ENCODE measurements at places on chromosomes 6 and 20.

DNA sequence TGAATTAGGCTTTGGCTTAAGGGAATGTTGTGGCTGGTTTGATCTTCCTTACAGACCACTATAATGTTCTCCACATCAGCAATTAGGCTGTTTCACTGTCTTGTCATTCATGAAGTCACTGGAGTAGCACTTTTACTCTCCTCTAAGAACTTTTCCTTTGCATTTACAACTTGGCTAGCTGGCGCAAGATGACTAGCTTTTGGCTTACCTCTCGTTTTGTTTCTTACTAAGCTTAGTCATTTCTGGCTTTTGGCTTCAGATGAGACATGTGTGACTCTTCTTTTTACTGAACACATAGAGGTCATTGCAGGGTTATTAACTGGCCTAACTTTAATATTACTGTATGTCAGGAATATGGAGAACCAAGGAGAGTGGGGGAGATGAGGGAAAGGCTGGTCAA is 143.2 kb downstream of the PTCHD4 start:
- DNase-seq, result no peak

DNA sequence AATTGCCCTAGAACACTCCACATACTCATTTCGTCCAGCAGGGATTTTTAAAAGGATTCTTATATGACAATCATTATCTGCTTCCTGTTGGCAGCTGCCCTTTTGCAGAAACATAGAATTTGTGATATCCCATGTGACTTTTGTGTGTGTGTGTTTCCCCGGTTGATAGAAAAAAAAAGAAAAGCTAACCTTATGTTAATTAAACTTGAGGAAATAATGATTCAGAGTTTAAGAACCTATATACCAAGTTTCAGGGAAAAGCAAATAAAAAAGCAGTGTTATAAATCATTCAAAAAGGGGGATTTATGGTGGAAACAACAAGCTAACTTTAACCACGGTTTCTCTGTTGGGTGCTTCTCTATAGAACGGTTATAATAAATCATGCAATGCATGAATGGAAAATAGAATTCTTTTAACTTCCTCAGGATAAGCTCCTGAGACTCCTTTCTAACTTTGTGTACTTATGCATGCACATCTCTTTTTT is 826.9 kb upstream of the EYS start:
- DNase-seq, result no peak

DNA sequence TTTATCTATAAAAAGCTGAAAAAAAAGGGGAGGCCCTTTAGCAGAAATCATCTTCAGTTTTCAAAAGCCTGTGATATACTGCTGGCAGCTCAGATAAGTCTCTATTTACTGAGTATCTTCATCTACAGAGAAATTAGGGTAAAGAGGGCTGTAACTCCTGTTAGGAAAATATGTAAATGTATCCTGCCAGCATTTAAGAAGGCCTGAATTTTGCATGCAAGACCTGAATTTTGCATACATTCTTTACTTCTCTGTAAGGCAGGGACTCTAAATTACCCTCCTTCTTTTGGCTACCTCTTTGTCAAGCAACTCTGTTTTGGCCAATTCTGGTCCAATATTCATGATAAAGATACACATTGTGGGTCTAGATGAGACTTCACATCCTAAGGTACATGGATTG is 150.6 kb upstream of the SPACA1 start:
- no peak for DNase-seq

DNA sequence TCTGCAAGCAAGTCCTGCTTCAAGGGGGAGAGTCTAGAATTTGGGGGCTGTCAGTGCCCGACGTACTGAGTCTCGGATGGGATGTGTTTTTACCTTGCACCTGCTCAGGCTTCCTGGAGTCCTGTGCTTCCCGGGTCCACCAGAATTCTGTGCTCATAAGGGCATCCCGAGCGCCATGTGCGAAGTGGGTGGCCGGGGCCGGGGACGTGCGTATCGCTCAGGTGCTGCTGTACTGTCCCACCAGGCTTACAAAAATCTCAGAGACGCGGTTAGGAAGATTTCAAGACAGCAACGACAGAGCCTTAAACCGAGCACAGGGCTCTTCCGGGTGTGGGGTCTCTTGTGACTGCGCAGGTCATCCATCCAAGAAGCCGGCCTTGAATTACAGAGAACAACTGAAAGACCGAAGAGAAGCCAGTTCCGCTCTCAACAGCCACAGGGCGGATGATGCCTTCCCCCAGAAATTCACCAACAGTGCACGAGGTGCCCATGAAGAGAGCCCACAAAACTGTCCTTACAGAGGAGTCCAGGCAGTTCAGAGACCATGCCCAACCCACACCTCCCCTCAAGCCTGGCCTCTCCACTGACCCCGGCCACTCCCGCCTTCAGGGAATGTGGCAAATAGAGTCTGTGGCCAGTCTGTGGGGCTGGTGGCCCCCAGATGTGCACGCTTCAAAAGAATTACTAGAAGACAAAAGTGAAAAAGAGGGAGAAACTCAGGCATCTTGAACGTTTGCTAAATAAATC is 104.7 kb downstream of the PXDC1 start:
- no peak for DNase-seq

DNA sequence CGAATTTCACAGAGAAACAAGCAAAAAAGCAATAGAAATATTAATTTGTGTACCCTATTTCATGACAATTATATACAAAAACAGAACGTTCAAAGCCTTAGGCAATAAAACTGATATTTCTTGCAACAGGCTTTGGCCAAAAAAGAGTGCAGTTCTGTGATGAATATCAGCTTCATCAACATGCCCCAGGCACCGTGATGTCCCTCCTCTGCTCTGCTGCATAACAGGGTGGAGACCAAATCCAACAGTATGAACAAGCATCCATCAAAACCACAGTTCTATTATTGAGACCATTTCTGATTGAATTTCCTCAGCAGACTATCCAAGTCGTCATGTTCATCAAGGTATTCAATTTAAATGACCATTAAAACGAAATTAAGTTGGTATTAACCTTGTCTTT is 722.6 kb upstream of the NRSN1 start:
- DNase-seq, result no peak

- DNase-seq, result no peak
Measured at GRCh38 chr6:161389756-161390155, 115.9 kb upstream of the AGPAT4 start.

GRCh38 chr20:51362254-51362653 is 180.3 kb downstream of the NFATC2 start:
- no peak for DNase-seq

GRCh38 chr6:122399055-122399347 is 451 bp upstream of the HSF2 start:
- DNase-seq, result no peak

GRCh38 chr6:44976677-44977641 is 351.2 kb upstream of the RUNX2 start:
- DNase-seq, result no peak

DNA sequence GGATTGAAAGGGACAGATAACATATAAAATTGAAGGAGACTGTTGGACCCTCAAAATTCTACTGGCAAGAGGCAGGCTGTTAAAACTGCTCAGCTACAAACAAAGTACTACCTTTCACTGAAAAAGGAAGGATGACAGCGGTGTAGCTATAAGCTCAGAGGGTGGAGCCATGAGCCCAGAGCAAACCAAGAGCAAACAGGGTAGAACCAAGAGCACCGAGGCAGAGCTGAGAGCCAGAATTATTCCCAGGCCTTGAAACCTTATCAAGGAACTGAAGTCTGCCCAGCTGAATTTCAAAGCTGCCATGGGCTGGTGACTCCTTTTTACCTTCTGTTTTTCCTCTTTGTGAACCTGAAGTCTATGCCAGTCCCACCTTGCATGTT is 74.7 kb upstream of the SLC4A11 start:
- no peak for DNase-seq

DNA sequence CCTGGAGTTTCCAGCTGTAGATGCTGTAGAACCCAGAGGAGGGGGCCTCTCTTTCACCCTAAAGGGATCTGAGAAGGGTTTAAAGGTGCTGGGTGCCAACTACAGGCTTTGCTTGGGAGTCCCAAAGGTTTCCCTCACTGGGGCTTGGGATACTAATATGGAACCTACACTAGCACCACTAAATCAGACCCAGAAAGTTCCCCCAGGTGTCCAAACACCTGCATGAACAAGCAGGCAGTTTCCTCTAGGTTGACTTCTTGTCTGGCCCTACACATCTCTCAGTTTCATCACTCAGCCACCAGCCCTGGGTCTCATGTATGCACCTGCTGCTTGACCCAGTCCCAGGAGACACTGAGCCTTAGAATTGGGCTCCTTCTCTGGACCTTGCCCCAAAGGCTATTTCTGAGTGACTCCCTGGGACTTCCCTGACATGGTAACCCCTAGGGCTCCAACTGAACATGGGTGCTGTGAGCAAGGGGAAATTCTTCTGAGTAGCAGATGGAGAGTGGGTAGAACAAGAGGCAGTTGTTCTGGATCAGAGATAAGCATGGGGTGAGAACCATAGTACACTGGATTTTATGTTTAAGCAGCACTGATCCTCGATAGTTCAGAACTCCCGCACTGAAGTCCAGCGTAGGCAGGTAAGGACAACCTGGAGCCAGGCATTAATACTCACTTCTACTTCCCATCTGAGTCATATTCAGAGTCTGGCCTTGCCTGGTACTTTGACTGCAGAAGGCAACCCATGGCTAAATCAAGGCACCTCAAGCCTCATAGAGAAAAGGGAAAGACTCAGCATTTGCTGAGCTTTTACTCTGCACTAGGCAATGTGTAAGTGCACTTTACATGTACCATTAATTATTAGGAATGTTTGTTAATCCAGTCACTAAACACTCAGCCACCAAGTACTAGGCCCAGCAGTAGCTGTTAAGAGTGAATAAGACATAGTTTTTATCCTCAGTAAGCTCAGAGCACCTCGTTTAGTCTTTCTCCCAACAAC is 16.8 kb downstream of the BCL2L1 start:
- no peak for DNase-seq

GRCh38 chr6:43395776-43396175 is 26.3 kb upstream of the ZNF318 start:
- no peak for DNase-seq

DNA sequence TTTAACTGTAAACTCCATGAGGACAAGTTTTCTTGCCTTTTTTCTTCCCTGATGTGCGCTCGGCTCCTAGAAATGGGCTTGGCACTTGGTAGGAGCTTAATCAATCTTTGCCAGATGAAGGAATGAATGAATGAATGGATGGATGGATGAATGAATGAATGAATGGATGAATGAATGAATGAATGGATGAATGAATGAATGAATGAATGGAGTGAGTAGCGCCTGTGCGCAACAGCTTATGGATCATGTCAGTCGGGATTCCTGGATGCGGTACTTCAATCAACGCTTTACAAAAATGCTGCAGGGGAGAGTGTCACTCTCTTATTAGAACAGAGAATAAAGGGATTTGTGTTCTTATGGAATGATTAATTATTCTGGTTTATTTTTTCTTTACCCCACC is 267.3 kb downstream of the TFAP2C start:
- DNase-seq, result no peak

DNA sequence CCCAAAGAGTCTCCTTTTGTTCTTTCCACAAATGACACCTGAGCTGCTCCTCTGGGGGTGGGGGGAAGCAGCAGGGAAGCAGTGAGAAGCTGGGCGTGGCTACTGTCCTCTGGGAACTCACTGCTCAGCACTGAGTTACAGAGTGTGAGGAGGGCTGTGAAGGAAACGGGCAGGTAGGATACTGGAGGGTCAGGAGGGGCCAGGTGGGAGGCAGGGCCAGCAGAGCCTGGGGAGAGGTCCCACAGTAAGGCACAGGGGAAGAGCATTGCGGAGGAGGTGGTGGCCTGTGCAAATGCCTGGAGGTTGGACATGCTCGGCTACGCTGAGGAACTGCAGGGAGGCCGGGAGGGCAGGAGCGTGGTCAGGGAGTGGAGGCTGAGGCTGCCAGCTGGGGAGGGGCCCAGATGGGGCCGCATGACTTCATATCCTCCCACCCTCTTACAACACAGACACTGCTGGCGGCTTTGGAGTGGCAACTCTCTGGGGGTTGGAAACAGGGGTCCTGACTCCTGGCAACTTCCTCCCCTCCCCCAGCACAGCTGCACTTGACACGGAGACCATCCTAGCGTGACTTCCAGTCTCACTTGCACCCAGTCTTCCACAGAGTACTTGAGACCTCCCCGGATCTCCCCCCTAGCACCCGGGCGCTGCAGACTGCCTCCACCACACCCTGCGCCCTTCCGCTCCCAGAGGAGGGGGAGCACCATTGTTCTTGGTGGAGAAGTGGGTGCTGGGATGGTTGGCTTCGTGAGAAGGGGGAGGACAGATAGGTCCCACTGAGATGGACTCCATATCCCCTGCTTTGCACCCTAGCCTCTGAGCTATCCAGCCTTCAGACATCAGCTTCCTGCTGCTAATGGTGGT is 34.2 kb downstream of the RBM38 start:
- DNase-seq, result no peak

DNA sequence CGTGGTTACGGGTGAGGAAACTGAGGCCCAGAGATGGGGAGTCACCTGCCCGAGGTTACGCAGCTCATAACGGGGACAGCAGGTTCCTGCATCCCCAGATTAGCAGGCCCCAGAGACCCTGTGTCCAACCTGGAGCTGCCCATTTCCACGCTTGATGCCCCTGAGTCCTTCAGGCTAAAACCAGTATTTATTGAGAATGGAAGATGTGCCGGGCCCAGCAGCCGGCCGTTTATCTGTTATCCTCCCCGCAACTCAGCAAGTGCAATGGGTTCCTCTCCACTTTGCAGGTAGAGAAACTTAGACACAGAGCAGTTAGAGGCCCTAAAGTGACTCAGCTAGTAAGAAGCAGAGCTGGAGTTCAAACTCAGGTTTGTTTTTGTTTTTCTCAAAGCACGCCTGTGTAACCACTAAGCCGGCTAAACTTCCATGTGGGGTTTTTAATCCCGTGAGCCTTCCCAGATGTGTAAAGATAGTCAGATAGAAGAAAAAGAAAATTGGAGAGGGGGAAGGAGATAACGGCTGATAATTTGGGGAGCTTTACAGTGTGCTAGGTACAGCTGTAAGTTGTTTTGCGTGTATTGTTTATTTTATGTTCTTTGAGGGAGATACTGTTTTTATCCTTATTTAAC is 775 bp downstream of the PFDN4 start:
- no peak for DNase-seq

DNA sequence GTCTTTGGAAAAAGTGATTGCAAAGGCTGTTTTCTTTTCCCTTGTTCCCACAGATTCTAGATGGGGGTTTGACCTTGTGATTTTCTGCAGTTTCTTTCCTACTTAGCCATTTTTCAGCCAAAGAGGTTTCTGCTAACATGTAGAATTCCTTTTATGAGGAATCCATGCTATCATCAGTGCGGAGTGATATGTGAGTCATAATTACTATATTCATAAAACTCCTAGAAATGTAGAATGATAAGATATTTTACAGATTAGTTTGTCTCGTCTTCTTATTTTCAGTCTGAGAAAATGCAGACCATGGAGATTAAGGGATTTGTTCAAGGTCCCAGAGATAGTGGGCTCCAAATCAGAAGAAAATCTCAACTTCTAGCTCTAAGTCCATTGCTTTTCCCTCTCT is 98.6 kb downstream of the KCNQ5 start:
- no peak for DNase-seq

GRCh38 chr6:85417336-85417735 is 32.5 kb upstream of the NT5E start:
- no peak for DNase-seq

DNA sequence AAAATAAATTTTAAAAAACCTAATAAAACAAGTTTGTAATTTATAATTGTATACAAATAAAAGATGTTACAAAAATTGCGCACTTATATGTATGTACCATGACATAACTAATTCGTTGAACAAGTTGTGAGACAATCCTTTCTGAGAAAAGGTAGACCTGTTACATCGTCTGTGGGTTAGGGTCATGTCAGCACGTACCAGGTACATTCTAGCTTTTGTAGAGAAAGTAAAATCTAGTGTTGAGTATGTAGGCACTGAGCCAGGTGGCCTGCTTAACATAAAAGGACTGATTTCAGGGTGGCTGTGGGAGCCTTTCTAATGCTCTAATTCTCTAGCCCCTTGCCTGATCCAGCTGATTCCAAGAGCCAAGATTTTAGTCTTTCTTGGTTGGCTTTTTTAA is 10.4 kb downstream of the RPL7L1 start:
- DNase-seq, result no peak

All from stimulated activated CD4-positive, alpha-beta T cell treated with anti-CD3 and anti-CD28 coated beads, Interleukin-2, amount 100 ng/mL, for 48 hours (primary cell).